ENCODE measurements at places on chromosomes 7 and 10.

DNA sequence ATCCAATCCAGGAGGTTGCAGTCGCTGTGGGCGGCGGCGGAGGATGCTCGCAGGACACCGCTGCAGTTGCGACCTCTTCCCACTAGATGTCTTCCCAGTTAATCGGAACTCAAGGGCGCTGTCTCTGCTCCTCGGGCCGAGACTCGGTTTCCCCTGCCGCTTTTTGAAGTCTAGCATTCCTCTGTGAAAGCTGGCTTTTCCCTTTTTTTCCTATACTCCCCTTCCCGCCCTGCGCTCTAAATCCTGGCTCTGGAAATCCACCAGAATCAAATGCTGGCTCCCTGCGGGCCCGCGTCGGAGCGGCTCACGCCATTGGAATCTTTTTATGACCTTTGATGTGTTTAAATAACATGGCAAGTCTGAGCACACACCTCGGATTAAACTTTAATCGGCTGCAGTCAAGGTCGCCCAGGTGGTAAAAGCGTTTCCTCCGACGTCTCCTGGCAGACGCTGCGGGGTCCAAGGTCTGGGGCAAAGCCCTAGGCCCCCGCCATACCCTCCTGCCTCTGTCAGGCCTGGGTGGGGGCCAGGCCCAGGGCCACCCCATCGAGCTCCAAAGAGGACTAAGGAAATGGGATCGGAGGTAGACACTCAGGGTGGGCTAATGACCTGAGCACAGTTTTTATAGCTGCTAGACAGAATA, 10.7 kb upstream of the HOXA13 start:
- DNase-seq: no peak

GRCh38 chr7:155851892-155852291, 39.6 kb upstream of the SHH start:
- no peak for DNase-seq

DNA sequence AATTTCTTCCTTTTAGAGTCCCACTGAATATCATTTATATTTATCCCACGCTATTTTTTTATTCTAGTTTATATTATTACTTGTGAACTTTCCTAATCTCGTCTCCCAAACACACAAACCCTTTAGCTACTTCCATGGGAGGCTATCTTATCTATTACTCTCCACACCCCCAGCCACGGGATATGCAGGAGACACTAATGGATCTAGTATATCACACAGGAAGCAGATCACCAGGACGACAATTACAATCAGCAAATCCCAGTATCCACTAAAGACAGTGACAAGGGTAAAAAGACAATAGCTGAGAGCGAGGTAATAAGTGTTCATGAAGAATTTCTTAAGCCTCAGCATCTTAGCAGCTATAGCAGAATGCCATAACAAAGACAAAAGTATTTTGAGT, 3.8 kb upstream of the AKR1E2 start:
- no peak for DNase-seq

DNA sequence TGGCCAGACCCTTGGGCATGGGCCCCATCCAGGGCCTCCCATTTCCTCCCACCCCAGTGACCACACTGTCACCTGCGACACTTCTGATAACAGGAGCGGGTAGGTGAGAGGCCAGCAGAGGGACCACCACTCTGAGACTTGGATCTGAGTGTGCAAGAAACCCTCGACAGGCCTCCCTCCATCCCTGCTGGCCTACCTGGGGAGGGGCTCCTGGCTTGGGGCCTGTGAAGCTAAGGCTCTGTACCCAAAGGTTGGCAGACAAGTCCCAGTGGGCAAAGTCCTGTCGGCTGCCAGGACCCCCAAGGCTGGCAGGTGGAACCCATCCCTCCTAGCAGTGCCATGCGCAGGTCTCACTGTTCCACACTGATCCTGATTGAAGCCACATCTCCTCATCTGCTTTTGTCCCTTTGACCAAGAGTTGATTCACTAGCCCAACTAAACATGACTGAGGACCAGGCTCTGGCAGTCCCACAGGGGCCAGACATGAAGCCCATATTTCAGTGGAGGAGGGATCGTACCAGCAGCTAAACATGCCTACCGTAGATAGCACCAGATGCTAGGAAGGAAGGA, 1.2 kb upstream of the PGAM2 start:
- no peak for DNase-seq

DNA sequence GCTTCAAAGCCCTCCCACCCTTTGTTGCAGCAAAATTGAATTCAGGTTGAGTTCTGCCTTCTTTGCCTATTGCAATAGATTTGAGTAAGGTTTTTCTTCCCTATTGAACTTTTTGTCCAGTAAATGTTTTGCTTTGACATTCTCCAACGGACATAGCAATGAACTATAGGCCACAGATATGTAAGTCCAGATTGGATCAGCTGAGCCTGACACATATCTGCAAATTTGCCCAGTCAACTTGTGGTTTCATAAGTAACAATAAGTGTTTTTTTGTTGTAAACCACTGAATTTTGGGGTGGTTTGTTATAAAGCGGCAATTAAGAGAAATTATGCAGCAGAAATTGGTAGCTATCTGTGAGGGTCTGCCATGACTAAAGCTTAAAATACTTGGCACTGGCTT, 332.1 kb upstream of the SORCS1 start:
- DNase-seq: no peak
